ENCODE measurements at places on chromosomes 12 and 14.

DNA sequence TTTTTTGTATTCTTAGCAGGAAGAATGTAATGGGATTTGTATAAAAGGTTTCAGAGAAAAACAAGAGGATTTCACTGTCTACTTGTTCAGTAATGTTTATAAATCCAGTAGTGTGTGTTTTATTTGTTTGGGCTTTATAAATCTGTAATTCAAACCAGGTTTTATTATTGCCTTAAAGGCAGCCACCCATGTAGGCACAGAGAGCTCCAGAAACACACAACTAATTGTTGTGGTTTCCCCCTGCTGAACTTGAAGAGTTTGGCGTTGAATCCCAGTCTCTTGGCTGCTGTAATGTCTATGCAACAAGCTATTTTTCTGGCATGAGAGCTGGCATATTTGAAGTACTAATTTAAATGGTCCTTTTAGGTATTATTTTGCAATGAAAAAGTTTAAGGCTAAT, 63.4 kb upstream of the SLCO1C1 start:
- DNase-seq, result no peak

DNA sequence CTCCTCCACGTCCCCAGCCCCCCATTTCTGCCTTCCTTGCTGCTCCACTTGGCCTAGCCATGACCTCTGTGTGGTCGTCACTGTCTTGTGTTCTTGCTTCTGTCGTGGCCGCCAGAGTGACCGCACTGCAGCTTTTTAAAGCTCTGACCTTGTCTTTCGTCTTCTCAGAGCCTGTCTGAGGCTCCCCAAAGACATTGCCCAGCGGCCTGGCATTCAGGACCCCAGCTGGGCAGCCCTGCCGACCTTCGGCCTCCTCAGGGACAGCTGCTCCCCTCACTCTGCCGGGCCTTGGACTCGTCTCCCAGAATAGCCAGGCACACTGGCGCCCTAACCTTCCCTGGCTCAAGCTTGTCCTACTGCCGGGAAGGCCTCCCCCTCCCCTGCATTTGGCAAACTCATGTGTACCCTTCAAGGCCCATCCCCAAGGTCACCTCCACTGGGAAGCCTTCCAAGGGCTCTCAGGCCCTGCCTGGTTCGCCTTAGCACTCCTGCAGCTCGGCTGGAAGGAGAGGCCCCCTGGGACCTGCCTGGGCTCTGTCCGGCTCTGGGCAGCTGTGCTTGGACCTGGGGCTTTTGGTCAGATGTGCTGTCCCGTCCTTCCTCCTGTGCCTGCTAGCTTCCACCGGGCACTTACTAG, 15.7 kb upstream of the DLK1 start:
- DNase-seq, result no peak

DNA sequence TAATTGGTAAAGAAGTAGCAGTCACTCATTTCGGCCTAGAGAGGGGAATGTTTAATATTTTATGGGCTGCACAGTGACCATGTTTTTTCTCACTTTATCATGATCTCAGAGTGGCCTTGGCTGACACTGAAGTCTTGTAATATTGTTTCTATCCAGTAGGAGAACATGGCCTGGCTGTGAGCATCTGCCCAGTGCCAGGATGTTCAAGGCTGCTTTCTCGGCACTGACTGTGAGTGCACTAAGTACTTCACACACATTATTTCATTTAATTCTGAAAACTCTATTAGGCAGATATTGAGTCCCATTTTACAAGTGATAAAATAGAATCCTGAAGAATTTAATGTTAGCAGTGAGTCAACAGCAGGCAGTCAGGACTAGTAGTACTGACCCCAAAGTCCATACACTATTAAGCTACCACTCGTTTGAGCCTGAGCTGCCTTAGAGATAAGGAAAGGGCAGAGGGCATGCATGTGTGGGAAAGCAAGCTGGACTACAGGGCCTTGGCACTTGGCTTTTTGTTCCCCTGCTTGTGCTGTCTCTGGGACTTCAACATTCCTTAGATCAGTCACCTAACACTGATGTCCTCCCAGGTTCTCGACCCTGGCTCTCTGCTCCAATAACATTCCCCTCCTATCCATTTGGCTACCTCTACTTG, 42.2 kb upstream of the APPL2 start:
- no peak for DNase-seq

- DNase-seq, result no peak
These were observed 266.6 kb upstream of the PWP1 start for GRCh38 chr12:107418981-107419380.

DNA sequence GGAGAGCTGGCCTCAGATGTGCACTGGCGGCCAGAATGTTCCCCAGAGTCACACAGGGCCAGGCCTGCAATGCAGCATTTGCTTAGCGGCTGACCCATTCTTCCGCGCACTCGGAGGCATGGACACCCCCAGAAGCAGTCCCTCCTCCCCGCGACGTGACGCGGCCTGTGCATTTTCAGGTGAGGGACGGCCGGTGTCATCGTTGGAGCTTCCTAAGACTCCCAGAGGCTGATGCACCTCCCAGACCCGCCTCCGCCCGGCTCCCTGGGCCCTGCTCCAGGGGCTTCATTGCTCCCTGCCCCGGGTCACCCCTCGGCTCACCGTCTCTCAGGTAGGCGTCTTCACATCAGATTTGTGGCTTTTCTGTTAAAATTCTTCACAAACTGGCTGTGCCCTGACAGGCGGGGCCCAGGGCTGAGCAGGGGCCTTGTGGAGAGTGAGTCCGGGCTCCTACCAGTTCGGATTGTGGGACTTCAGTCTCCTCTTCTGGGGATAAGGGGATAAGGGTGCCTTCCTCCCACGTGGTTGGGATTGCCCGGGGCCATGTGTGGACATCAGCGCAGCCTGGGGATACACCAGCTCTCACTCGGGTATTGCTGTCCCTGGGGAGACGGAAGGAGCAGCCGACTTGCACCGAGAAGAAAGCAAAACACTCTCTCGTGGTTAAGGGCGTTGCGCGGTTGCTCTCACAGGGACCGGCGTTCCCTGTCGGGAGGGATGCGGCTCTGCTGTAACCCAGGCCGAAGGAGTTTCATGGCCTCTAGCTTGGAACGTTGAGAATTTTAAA, 249.1 kb downstream of the ADGRD1 start:
- DNase-seq, result no peak

DNA sequence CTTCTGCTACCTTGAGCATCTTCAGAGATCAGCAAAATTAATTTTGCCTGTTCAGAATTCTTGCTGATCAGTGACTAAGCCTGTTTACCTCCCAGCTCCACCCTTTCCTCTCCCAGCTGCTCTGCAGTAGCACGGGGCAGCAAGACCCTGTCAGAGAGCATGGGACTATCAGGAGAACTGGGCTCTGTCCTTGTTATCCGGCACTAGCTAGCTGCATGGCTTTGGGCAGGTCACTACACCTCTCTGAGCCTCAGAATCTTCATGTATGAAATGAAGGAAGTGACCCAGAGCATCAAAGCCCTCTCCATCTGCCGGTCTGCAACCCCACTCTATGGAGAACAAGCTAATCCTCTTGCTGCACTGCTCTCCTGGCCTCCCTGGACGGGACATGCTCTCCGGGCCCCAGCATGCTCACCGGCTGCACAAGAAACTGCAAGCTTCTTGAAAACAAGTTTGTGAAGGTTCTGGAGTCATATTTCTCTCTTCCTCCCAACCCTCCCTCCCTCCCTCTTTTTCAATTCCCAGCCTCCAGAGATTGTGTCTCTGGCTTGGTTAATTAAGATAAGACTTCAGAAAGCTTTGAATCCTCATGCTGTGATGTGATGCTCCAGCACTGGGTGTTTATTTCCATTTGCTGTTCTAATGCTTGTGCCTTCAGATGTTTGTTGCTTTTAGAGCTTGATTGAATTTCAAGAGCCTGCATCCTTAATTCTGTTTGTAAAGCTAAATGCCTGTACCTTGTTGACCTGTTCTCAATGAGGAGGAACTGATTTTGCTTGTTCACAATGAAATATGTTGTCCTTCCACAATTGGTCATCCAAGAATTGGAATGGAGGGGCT, 101.1 kb downstream of the CRACR2A start:
- DNase-seq, result no peak

DNA sequence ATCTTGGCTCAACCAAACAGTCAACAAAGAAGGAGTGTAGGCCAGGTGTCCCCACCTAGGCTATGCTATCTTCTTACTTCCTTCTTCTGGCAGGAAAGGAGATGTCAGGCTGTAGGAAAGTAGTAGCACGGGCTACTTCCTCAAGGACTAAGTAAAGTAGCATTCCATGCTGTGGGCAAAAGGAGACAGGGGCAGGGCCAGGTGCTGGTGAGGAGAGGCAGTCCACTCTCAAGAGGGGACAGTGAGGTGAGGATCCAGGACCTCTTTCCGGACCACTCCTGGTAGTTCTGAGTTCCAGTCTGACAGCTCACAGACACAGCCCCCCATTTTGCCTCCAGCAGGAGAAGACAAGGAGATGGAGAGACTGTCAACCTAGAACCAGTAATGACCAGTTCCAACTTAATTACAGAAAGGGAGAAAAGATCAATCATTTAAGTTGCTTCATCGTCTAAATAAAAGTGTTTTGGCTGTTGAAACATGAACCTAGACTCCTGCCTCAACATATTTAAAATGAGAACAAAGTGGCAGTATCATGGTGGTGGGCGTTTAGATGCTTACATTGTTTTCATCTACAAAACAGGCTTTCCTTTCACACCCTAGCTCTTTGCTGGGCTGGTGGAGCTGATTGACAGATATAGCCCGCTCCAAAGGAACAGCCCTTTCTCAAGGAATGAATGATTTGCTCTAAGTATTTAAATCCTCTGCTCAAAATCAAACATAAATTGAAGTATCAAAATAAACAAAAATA, 5.1 kb upstream of the SSTR1 start:
- DNase-seq, result no peak

GRCh38 chr12:89015419-89015818, 336.9 kb downstream of the DUSP6 start:
- DNase-seq, result no peak

- DNase-seq, result no peak
These were observed 12.5 kb upstream of the TNFAIP2 start for GRCh38 chr14:103110681-103111231.

GRCh38 chr14:71416392-71416791, 509.1 kb downstream of the PCNX1 start:
- no peak for DNase-seq

DNA sequence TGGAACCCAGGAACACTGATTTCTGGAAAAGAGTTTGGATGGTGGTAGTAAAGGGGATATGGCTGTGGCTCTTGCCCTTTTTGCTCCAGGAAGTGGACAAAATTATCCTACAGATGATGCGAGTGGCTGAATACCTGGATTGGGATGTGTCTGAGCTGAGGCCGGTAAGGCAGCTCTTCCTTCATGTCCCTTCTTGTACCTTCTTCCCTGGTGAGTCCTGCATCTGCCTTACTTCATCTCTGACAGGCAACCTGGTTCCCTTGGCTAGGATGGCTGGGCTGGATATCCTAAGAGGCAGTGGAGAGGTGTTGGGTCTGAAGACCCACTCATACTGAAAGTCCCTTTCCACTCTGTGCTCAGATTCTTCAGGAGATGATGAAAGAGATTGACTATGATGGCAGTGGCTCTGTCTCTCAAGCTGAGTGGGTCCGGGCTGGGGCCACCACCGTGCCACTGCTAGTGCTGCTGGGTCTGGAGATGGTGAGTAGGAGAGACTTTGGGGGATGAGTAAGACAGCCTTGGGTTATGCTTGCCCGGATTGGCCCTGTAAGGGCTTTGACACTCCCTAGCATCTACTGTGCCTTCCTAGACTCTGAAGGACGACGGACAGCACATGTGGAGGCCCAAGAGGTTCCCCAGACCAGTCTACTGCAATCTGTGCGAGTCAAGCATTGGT, 8.0 kb downstream of the DGKA start:
- DNase-seq, result no peak

- no peak for DNase-seq
These were observed 11.5 kb downstream of the FLVCR2 start for GRCh38 chr14:75589931-75590330.

- DNase-seq, result no peak
These were observed 18.5 kb downstream of the SLC15A5 start for GRCh38 chr12:16258963-16259362.

DNA sequence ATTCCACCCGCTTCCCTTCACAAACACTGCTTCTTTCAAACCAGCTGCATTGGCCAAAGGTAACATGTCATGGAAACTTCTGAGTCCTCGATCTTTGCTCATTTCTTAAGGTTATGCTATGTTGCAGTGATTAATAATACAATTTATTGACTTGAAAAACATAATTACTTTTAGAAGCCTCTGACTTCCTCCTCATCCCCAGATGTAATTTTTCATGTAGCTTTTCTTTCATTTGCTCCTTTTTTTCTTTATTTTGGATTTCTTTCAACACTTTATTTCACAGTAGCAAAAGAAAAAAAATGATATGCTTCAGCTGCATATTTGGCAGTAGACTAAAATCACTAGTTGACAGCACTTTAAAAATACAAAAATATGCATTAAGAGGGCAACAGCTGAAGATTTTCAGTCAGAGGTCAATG, 116.2 kb downstream of the LRRIQ1 start:
- no peak for DNase-seq

DNA sequence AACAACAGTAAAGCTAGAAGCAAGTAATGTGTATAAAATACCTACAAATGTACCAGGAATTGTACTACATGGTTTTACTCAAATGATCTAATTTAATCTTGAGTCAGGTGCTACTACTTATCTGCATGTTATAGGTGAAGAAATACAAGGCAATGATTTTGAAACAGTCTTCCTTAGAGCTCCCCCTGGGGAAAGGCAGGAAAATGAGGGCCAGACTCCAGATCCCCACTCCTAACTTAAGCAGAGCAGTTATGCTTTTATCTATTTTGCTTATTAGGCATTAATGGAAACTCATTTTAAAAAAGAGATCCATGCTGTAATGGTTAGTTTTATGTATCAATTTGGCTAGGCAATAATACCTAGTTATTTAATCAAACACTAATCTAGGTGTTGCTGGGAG, 109.3 kb upstream of the CPSF6 start:
- DNase-seq, result no peak

GRCh38 chr14:90844321-90844720, 28.1 kb upstream of the TTC7B start:
- no peak for DNase-seq

DNA sequence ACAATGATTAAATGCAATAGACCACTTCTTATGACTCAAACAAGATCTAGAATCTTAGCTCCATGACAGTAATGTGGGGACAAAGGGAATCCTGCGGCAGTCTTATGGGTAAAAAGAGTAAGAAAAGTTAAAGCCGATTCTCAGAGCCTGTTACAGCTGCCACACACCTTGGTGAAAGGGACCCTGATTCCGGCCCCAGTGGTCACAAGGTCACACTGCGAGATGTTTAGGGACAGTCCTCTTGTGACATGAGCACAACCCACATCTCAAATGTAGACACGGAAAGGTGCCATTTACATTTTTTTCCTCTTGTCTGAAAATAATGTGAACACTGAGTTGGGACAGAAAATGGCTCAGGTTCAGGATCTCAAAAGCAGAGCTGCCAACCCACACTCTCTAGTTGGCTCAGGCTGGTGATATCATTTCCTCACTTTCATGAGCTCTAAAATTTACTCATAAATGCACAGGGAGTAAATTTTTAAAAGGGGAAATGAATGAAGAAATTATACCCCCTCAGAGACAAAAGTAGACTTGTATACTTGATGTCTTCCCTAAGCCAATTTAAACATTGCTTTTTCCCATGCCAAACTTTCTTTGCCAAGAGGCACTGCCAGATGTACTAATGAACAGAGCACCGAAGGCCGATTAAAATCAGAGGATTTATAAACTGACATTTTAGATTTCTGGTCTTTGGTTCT, 113.1 kb upstream of the OVCH1 start:
- no peak for DNase-seq

GRCh38 chr14:24254630-24255392, 8.2 kb downstream of the TGM1 start:
- DNase-seq, result no peak
